Choroid plexus epithelial cell (primary cell): ENCODE measurements at places on chromosomes 16 and 17.

GRCh38 chr17:58367461-58367860, 15.5 kb upstream of the SUPT4H1 start:
- DNase-seq = no peak

- no peak for DNase-seq
Measured at GRCh38 chr17:42792545-42792944, 6.0 kb downstream of the COA3 start.

DNA sequence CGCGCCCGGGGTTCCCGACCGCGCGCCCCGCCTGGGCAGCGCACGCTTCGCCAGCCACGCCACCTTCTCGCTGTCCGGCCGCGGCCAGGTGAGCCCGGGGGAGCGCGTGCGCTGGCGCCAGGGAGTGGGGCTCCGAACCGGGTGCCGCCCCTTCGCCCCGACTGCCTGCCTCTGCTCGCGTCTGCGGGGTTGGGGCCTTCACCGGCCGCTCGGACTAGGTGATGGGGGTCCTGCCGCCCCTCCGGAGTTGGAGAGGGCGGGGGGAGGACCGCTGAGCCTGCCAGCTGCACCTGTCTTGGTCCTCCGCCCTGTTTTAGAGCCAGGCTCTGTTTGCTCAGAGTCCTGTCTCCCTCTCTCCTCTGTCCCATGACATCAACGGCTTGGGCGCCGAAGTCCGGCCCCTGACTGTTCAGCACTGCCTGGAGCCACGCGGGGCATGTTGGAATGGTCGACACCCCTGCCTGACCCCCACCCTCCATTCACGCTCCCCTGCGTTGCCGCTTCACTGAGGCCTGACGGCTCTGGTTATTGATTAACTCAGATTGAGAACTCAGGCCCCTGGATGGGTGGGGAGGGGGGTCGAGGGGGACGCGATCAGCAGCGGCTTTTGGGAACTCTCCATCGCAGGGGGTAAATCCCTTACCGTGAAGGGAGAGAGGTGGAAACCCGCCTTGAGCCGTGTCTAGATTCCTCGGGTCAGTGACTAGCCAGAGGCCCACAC, 748 bp downstream of the SMTNL2 start:
- DNase-seq = no peak

DNA sequence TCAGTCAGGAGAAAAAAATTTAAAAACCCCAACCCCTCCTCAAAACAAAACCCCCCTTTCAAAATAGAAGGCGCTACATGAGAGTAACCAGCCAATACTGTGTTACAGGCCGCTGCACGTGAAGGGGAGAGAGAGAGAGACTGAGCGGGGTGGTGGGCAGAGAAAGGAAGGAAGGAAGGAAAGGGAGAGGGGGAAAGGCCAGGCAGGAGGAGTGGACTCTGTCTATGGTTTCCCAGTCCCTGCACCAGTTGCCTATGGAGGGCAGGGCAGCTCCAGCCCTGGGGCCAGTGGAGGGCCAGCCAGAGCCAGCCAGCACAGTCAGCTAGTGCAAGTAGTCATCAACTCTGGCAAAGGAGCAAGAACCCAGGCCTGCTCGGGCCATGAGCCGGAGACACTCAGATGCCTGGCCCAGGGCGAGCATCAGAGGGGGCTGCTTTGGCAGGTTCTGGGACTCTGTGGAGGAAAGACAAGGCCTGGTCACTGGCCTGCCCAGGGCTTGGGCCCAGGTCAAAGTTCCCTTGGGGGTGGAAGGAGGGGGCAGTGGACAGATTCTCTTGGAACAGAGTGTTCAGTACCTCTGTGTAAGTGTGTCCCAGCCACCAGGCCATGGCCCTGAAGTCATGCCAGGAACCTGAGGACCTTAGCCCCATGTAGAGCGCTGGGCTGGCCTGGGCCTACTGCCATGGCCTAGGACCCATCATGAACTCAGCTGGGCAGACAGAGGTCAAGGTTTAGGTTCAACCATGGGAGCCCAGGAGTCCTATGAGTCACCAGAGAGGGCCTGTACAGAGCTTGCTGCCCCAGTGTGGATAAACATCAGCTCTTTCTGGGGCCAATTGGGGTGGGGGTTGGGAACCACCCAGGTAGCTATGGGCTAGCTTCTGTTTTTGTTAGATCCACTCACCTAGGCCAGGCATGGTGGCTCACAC, 7.3 kb upstream of the GFOD2 start:
- no peak for DNase-seq

DNA sequence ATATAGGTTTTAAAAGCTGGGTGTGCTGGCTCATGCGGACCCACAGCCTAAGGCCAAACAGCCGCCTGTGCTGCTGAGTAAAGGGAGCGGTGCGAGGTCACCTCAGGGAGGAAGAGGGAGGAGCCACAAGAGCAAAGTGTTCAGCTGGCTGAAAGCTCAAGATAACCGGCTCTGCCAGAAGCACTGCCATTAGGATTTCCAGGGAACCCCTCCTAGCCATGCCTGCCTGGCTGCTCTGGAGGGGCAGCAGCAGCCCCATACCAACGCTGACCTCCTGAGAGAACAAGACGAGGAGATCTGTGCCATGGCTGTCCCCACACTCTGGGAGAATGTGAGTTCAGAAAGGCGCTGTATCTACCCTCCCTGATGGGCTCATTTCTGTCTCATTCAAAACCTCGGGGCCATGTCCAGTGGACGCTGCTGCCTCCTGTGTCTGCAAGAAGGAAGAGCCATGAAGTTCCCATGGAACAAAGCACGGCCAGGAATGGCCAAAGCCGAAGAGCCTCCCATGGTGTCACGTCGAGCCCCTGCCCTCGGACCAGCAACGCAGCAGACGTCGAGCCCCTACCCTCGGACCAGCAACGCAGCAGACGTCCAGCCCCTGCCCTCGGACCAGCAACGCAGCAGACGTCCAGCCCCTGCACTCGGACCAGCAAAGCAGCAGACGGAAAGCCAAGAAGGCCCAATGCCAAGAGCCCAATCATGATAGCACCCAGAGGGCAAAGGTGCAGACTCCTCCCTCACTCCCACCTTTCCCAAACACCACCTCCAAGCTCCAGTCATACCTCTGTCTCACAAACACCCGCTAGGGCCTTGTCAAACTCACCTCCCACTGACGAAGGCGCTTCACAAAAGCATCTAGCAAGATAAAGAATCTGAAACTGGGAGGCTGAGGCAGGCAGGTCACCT, 107.0 kb downstream of the ANKRD11 start:
- DNase-seq = peak; percentile 65

- peak; percentile 100 for DNase-seq
Measured at GRCh38 chr17:47970725-47971499, at the start of gene CDK5RAP3. Gene CDK5RAP3 (plus strand): TSS chr17:47971113. CDS start chr17:47971147, 34 bp downstream.

DNA sequence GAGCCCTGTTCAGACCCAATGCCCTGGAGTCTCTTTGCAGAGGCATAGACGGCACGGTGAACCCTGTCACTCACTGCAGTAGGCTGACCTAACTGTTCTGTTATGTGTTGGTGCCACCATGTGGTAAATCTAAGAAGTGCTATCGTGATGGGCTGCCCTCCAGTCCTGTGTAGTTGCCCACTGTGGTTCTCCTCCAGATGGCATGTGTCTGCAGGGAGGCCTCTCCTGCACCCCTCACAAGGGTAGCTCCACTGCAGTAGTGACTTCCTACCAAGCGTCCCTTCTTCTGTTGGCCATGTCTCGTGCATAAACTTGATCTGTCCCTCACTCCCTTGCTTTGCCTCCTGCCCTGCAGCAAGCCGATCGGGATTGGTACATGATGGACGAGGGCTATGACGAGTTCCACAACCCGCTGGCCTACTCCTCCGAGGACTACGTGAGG, 5.8 kb downstream of the DHX38 start:
- DNase-seq = peak; percentile 77

- DNase-seq = no peak
Measured at GRCh38 chr16:3045758-3046640, at the start of gene MMP25. Gene MMP25 (plus strand): TSS chr16:3046561. CDS start chr16:3046918, 357 bp downstream.

- no peak for DNase-seq
Measured at GRCh38 chr17:78488156-78488555, 89.0 kb downstream of the DNAH17 start.

GRCh38 chr16:31479751-31480150, 3.2 kb upstream of the SLC5A2 start:
- DNase-seq = no peak

- DNase-seq = peak; percentile 22
Measured at GRCh38 chr16:72050769-72051464, 3.4 kb upstream of the HP start.

DNA sequence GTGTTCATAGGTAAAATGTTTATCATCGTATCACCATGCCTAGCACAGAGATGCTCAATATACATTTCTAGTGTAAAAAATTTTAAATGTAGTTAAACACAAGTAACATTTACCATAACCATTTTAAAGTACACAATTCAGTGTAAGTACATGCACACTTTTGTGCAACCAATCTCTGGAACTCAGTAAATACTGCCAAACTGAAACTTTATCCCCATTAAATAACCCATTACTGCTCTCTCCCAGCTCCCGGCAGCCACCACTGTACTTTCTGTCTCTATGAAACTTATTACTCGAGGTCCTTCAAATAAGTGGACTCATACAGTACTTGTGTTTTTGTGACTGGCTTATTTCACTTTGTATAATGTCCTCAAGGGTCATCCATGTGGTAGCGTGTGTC, 29.0 kb downstream of the RMI2 start:
- DNase-seq = no peak

DNA sequence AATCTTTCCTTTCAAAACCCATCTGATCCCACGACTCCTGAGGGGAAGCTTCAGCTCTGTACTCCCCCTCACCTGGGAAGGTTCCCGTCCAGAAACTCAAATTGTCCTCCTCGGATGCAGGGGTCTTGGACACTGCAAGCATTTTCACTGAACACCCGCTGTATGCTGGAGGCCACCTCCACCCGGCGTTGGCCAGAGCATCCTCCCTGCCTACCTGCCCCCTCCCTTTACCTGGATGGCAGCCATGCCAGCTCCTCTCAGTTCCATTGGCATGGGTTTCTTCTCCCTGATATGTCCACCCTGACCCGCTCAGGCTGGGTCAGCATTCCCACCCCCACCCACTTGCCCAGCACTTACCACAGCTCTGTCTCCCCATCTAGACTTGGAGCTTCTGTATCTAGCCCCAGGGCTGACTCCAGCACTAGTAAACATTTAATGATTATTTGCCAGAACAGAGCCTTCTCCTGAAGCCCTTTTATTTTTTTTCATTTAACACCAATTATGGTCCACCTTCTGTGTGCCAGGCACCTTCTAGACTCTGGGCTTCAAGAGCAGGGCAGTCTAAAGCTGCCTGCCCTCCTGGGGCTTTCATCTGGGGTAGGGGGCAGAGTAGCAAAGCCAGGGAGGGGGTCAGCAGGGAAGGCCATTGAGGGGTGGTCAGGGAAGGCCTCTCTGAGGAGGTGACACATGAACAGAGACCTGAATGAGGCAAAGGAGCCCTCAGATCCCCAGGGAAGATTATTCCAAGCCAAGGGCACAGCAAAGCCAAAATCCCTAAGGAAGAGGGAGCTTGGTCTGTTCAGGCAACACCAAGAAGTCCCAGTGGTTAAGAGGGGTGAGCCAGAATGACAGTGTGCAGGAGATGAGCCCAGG, 8.9 kb upstream of the KRT19 start:
- DNase-seq = no peak
